Subcutaneous adipose tissue (tissue), 4 donors: ENCODE measurements at places on chromosomes 4 and X. TPM values are rescaled to one million over a fixed set of nuclear protein-coding genes. Genes with fewer than 3 reads are reported as not detected.

The CSN3 gene
- not detected for total RNA-seq

The FMR1NB gene
- total RNA-seq: not detected

The UBE2K gene
- total RNA-seq: 33.2 TPM

The OGT gene
- total RNA-seq: 233 TPM

The TAF7L gene
- 0.17 TPM for total RNA-seq

The FRAS1 gene
- 6.0 TPM for total RNA-seq

The MTNR1A gene
- not detected for total RNA-seq

The NIPAL1 gene
- total RNA-seq: 2.0 TPM
